ENCODE measurements at places on chromosomes 7 and 10.

- DNase-seq: no peak
These were observed 466.2 kb downstream of the TYW1 start for GRCh38 chr7:67462781-67463191.

GRCh38 chr10:130171196-130171595, 35.0 kb downstream of the GLRX3 start:
- no peak for DNase-seq

DNA sequence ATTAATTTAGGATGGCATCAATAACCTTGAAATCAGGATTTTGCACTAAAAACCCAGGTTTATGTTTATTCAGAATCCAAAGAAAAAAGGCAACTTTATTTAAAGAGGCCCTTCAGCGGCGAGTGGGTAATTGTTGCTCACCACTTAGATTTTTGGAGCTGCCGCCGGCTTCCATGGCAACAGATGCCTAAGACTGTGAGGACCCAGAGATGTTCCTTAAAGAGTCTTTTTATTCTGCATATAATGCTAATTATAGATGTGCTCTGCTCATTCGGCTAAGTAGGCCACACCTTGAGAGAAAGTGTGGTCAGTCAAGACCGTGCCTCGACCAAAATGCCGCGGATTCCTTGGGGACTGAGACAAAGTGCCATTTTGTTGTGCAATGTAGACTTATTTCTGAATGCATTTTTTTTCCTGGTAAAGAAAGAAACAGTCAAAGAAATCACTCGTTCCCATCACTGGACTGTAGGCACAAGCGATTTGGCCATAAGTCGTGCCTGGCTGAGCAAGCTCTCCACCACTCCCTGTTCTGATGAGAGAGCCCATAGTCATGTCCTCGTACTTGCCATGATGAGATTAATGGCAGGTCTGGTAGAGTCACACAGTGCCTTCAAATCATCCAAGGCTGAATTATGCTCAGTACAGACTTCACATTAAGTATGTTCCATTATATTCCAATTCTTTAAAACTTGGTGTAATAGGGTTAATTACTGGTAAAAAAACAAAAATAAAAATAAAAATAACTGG, 21.4 kb upstream of the MGMT start:
- DNase-seq: no peak

DNA sequence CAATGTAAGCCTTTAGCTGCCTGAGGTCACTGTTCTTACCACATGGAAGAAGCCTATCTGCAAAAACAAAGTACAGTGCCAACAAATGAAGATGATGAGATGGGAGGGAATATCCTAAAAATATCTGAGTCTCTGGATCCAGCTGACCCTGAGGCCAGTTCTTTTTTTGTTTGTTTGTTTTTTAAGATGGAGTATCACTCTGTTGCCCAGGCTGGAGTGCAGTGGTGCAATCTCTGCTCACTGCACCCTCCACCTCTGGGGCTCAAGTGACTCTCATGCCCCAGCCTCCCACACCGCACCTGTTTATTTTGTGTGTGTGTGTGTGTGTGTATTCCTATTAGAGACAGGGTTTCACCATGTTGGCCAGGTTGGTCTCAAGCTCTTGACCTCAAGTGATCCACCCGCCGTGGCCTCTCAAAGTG, 44.9 kb downstream of the HYCC1 start:
- no peak for DNase-seq

DNA sequence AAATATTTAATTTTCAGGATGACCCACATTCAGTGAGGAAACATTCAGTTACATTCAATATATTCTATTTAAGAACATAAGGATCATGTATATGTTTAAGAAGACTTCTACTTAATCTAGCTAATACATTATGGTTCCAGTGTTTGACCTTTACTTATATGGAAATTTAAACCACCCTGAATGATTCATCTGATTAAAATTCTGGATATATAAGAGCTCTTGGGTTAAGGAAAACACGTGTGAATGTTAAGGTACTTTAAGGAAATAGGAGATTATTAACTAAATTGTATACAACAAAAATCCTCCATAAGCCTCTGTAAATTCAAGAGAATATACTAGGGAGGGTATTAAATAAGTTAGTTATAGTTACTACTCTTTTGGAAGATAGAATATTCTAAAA, 40.9 kb downstream of the HDAC9 start:
- no peak for DNase-seq

DNA sequence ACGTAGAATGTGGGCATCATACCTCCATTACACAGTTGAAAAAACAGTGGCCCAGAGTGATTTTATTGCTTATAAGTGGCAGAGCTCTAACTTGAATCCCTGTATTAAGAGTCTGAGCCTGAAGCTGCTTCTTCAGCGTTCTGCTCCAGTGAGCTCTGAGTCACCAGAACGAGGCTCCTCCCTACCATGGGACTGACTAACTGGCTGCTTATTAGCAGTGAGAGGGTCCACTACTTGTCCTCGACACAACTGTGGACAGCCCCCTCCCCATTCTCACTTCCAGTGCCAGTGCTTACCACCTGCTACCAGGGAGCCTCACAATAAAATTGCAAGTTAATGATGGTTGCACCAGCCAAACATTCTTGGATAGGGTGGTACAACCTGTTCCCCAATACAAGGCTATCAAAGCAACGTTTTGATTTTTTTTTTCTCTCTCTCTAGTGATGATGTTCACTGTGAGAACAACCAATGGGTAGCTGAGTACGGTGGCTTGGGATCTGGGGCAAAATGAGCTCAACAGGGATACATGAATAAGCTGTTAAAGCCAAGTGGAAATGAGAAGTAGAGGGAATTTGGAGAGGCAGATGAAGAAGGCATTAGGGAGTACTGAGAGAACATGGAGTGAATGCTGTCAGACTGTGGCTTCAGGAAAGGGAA, 2.7 kb upstream of the NRG3 start:
- DNase-seq: no peak

GRCh38 chr7:147015999-147016398, 899.4 kb downstream of the CNTNAP2 start:
- DNase-seq: no peak

- no peak for DNase-seq
These were observed 19.1 kb upstream of the DNAAF5 start for GRCh38 chr7:707296-708000.

GRCh38 chr7:135300913-135301765, 67.5 kb downstream of the STRA8 start:
- no peak for DNase-seq

DNA sequence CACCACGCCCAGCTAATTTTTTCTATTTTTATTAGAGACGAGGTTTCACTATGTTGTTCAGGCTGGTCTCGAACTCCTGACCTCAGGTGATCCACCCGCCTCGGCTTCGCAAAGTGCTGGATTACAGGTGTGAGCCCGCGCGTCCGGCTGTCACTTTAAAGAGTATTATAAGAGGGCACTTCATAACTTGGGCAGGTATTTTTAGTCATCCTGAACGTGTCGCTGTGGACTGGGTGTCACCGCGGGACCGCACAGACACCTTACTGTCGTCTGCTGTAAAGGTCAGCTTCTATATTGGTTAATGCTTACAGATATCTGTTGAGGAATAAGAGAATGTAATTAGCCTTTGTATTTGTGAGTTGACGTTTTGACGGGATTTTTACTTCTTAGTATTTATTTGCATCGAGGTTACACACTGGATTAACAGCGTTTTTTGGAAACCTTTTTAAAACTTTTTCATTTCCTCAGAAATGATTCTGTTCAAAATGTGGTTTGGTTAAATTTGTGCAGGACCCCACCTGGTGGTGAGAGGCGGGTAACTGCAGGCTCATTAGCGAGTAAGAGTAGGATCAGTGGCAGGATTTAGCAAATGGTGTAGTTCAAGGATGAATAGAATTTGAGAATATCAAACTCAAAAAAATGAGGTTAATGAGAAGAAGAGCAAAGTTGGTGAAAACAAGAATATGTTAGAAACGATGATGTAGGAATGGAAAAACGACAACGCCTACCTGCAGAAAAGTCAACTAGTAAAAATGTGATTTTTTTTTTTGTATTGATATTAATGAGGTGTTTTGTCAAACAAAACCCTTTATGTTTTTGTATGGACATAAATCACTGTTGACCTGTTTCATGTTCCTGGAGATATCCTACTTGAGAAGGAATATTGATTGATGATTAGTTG, 3.2 kb downstream of the DNAJB6 start:
- peak; percentile 45 for DNase-seq

- DNase-seq: no peak
These were observed 236.9 kb downstream of the KLF6 start for GRCh38 chr10:3548076-3548475.

GRCh38 chr7:133822868-133823552, 304.1 kb upstream of the LRGUK start:
- DNase-seq: no peak

GRCh38 chr10:6383096-6383812, 180.5 kb downstream of the PFKFB3 start:
- DNase-seq: no peak

- DNase-seq: no peak
These were observed 27.4 kb upstream of the PRKAG2 start for GRCh38 chr7:151904270-151904669.

- DNase-seq: no peak
These were observed 255.6 kb downstream of the ZEB1 start for GRCh38 chr10:31574577-31574976.

GRCh38 chr7:67620216-67620933, 623.7 kb downstream of the TYW1 start:
- no peak for DNase-seq

- no peak for DNase-seq
These were observed 17.5 kb upstream of the PRTFDC1 start for GRCh38 chr10:24969841-24970281.

GRCh38 chr7:39407137-39407536, 159.1 kb upstream of the YAE1 start:
- DNase-seq: no peak

GRCh38 chr7:32393861-32394260, 96.3 kb downstream of the LSM5 start:
- DNase-seq: no peak

DNA sequence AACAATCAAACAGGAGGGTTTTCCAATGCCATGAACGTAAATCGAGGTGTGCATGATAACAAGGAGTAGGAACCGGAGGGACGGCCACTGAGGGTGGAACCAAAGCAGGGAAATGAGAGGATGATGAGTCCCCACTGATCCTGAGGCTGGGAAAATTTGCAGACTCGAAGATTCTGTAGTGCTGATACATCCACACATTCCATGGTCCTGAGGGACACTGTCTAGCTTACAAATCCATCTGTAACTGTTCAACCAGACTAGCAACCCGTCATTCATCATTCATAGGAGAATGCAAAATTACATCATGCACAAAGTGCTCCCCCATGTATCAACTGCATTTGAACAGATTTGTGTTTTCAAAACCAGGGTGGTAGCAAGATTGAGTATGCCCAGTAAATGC, 189.7 kb downstream of the PTPRN2 start:
- DNase-seq: no peak

DNA sequence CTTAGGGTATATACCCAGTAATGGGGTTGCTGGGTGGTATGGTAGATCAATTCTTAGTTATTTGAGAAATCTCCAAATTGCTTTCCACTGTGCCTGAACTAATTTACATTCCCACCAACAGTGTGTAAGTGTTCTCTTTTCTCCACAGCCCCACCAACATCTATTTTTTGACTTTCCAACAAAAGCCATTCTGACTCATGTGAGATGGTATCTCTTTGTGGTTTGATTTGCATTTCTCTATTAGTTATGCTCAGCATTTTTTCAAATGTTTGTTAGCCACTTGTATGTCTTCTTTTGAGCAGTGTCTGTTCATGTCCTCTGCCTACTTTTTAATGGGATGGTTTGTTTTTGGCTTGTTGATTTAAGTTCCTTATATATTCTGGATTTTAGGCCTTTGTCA, 66.4 kb downstream of the MGAM2 start:
- no peak for DNase-seq

DNA sequence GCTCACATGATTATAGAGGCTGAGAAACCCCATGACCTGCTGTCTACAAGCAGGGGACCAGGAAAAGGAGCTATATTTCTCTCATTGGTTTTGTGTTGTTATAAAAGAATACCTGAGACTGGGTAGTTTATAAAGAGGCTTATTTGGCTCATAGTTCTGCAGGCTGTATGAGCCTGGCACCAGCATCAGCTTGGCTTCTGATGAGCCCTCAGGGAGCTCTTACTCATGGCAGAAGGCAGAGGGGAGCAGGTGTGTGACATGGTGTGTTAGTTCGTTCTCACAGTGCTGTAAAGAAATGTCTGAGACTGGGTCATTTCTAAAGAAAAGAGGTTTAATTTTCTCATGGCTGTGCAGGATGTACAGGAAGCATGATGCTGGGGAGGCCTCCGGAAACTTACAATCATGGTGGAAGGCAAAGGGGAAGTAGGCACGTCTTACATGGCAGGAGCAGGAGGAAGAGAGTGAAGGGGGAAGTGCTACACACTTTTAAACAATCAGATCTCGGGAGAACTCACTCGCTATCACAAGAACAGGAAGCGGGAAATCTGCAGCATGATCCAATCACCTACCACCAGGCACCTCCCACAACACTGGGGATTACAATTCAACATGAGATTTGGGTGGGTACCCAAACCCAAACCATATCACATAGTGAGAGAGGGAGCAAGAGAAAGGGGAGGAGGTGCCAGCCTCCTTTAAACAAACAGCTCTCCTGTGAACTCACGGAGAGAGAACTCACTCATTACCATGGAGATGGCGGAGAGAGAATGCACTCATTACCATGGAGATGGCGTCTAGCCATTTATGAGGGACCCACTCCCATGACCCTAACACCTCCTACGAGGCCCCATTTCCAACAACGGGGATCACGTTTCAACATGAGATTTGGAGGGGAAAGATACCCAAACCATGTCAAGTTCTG, 133.4 kb downstream of the JCAD start:
- no peak for DNase-seq

GRCh38 chr7:68511281-68511680, 1087.0 kb upstream of the AUTS2 start:
- no peak for DNase-seq

- no peak for DNase-seq
These were observed 166.7 kb downstream of the SEPTIN7 start for GRCh38 chr7:35967366-35968139.

GRCh38 chr7:127713758-127714157, 61.8 kb downstream of the SND1 start:
- DNase-seq: no peak

DNA sequence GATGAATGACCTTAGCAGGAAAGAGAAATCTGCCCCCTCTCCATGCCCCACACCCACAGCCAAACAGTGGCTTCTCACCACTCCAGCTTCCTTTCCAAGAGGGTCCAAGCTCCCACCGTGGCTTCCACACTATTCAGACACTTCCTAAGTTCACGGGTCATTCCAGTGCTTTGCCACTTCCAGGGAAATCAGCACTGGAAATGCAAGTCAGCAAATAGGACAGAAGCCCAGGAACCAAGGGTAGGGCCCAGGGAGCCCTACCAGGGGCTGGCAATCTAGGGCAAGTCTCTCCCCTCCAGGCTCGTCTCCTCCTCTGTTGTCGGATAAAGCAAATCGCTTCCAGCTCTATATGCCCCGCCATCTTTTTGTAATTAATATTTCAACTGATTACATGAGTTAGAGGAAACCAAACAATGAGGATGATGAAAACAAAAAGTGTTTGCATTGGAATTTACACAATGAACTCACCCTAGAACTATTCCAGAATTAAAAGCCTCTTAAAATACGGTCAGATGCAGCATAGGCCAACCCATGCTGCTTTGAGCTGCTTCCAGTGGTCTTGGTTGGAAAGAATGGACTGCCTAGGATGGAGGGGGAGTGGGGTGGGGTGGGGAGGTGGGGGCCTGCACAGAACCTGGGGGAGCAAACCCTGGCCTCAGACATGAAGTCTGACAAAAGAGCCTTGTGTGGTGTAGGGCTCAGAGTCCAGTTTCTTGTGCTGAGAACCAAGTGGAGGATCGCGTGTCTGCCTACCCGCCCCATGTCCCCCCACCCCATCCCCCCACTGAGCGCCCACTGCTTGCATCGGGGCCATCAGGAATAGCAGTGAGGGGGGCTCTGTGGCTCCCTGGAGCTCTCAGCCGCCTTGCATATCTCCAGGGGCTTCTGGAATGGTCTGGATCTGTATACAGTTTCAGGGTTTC, 74.6 kb upstream of the CPXM2 start:
- no peak for DNase-seq

Data from stimulated activated CD8-positive, alpha-beta memory T cell treated with anti-CD3 and anti-CD28 coated beads, Interleukin-4, amount 100 ng/mL, for 24 hours (primary cell).